ENCODE measurements at places on chromosomes 16 and 17. TPM values are rescaled to one million over a fixed set of nuclear protein-coding genes. Genes with fewer than 3 reads are reported as not detected.

FLII gene
- total RNA-seq: 129 TPM

WFIKKN1 gene
- 0.22 TPM for total RNA-seq

KRT25 gene
- 0.35 TPM for total RNA-seq

LYZL6 gene
- not detected for total RNA-seq

GRCh38 chr16:55399911-55400310 lies 75.9 kb downstream of the IRX6 start:
- H3K36me3 ChIP-seq: no peaks in the 10 kb centered on the region
- no peaks in the 10 kb centered on the region for H3K4me1 ChIP-seq
- no peak for DNase-seq
- no peaks in the 10 kb centered on the region for H3K27me3 ChIP-seq

PITPNM3 gene
- total RNA-seq: 2.1 TPM

ITGB4 gene
- total RNA-seq: 1.6 TPM

DNA sequence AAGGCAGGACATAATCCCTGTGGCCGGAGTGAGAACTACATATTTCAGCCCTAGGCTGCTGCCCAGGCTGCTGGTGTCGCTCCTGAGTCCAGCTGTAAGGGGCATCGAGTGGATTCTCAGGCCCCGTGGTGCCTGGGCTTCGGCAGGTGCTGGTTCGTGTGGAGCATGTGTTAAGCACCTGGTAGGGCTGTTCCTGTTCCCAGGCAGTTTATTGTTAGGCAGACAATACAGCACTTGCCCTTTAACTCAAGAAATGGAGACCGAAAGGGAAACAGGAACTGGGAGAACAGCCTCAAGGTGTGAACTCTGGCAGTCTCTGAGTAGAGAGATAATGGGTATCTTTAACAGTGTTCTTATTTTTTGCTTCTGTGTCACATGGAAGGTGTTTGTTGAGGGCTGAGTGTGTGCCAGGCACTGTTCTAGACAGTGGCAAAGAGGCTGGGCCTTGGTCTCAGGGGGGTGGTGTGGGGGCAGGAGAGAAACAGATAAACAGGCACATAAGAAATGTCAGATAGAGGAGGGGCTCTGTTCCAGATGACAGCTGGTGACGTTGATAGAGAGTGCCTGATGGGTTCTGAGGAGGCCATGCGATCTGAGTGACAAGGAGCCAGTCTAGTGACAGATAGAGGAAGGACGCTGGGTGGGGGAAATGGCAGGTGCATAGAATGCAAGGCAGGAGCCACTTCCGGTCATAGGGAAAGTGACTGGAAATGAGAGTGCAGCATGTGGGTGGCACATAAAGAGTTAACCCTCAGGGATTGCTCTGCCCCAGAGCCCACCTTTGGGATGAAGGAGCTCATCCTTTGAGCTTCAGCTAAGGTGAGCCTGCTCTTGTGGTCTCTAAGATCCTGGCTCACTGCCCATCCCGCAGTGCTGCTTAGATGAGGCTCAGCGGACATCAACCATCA lies 33.8 kb downstream of the EPN2 start:
- no peak overlapping the region for H3K4me3 ChIP-seq
- H3K27ac ChIP-seq: no peak overlapping the region
- DNase-seq: no peak
- peaks cover 34% of the 10 kb centered on the region for H3K4me1 ChIP-seq

DNA sequence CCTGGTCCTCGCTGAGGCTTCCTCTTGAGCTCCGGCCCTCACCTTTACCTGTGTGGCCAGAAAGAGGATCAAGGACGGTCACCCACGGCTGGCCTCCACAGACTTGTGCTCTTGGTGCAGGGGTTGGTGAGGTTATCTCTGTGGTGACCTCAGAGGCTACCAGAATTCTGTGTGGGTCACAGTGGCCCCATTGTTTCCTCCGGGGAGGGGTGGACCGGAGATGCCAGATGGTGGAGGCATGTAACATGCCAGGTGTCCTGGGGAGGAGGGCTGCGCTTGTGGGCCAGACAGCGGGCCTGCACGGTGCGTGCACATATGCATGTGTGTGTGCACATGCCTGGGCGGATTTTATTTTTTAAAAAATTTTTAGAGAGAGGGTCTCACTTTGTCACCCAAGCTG lies 6.3 kb downstream of the SGCA start:
- no peak for DNase-seq
- peak overlapping the region; percentile 98 for H3K27ac ChIP-seq
- no peak overlapping the region for H3K4me3 ChIP-seq

DNA sequence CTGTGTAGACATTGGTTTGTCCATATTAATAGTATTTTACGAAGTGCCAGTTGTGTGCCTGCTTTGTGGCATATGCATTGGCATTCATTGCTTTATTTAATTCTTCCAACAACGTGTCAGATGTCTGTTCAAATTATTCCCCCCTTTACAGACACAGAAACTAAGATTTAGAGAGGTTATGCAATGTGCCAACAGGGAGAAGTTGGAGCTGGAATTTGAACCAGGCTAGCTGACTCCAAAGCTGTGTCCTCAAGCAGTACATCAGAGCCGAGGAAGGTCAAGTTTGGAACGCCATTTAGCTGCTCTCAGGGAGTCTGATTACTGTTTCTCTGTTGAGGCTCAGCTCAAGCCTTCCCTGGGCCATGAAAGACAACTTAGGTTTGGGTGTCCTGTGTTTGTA lies 232.3 kb downstream of the WWOX start:
- H3K36me3 ChIP-seq: no peaks in the 10 kb centered on the region
- H3K27ac ChIP-seq: no peak overlapping the region
- no peaks in the 10 kb centered on the region for H3K27me3 ChIP-seq
- no peaks in the 10 kb centered on the region for H3K4me1 ChIP-seq
- no peak overlapping the region for H3K4me3 ChIP-seq

RBFOX1 gene
- total RNA-seq: 37.9 TPM

- no peaks in the 10 kb centered on the region for H3K36me3 ChIP-seq
- no peak overlapping the region for H3K4me3 ChIP-seq
- H3K27me3 ChIP-seq: no peaks in the 10 kb centered on the region
- H3K27ac ChIP-seq: no peak overlapping the region
These were observed 191.4 kb downstream of the CYLD start for GRCh38 chr16:50933262-50933661.

DNA sequence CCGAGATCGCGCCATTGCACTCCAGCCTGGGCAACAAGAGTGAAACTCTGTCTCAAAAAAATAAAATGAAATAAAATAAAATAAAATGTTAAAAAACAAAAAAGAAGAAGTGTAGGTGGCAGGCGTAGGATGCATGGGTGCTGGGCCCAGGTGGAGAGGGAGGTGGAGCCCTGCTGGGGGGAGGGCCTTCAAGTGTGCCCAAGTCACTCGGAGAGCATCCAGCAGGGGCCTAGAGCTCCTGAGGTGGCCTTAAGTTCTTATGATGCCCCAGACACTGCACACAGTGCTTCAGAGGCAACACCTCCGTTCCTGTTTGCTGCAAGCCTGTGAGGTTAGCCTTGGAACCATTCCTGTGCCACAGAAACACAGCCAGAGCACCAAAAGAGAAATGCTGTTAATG lies 23.2 kb downstream of the IL4R start:
- peaks cover 26% of the 10 kb centered on the region for H3K36me3 ChIP-seq
- H3K27ac ChIP-seq: no peak overlapping the region
- H3K27me3 ChIP-seq: no peaks in the 10 kb centered on the region
- no peak for DNase-seq
- no peak overlapping the region for H3K4me3 ChIP-seq

DNA sequence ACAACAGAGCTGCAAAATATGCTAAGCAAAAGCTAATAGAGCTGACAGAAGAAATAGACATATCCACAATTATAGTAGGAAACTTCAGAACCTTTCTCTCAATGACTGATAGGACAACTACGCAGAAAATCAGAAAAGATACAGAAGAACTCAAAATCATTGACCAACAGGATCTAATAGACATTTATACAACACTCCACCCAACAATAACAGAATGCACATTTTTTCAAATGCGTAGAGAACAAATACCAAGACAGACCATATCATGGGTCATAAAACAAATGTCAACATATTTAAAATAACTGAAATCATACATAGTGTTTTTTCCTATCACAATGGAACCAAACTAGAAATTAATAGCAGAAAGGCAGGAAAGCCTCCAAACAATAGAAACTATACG lies 237.4 kb downstream of the C16orf78 start:
- H3K36me3 ChIP-seq: no peaks in the 10 kb centered on the region
- no peak overlapping the region for H3K4me3 ChIP-seq
- no peaks in the 10 kb centered on the region for H3K27me3 ChIP-seq

GRCh38 chr16:49730772-49731171 lies 125.1 kb downstream of the ZNF423 start:
- H3K4me3 ChIP-seq: no peak overlapping the region
- peaks cover 23% of the 10 kb centered on the region for H3K4me1 ChIP-seq
- peak; percentile 51 for DNase-seq
- H3K36me3 ChIP-seq: peaks cover 22% of the 10 kb centered on the region

GRCh38 chr16:88538366-88539060 lies 31.7 kb upstream of the ZC3H18 start:
- H3K27ac ChIP-seq: no peak overlapping the region
- H3K36me3 ChIP-seq: peaks cover 5% of the 10 kb centered on the region
- H3K4me3 ChIP-seq: no peak overlapping the region
- DNase-seq: no peak

DNA sequence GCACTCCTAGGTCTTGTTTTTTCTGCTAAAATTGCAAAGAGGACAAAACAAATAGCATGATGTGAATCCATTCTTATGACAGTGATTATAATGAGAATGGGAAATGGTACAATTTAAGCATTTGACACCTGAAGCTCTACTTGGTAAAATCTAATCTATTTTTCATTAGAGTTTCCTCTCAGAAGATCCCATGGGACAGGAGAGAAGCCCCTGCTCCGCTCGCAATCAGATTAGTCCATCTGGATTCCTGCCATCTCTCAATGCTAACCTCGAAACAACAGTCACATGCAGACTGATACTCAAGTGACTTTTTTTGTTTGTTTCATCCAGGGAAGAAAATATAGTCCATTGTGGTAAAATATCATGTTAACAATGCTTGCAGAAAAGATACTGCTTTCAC lies 107.4 kb upstream of the TOM1L1 start:
- no peak overlapping the region for H3K4me3 ChIP-seq
- no peaks in the 10 kb centered on the region for H3K36me3 ChIP-seq
- no peaks in the 10 kb centered on the region for H3K4me1 ChIP-seq
- H3K27me3 ChIP-seq: no peaks in the 10 kb centered on the region
- no peak for DNase-seq

DNA sequence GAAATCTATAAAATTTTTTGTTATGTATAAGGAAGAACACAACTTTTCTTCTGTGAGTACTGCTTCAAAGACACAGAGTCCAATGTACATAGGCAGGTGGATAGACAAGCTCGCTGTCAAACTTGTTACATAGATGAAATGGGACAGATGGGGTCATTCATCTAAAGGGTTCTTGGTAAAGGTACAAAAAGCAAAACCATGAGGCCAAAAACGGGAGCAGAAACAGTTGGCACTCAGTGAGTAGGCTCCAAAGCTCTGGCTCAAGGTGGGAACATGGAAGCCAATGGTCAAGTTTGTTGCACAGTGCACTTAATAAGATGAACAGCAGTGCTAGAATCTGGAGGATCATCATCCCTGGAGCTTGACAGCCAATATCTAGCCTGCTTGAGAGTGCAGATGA lies 979.0 kb upstream of the EEF2KMT start:
- H3K36me3 ChIP-seq: no peaks in the 10 kb centered on the region
- no peaks in the 10 kb centered on the region for H3K4me1 ChIP-seq
- no peak for DNase-seq
- no peak overlapping the region for H3K4me3 ChIP-seq
- H3K27me3 ChIP-seq: no peaks in the 10 kb centered on the region
- no peak overlapping the region for H3K27ac ChIP-seq

DNA sequence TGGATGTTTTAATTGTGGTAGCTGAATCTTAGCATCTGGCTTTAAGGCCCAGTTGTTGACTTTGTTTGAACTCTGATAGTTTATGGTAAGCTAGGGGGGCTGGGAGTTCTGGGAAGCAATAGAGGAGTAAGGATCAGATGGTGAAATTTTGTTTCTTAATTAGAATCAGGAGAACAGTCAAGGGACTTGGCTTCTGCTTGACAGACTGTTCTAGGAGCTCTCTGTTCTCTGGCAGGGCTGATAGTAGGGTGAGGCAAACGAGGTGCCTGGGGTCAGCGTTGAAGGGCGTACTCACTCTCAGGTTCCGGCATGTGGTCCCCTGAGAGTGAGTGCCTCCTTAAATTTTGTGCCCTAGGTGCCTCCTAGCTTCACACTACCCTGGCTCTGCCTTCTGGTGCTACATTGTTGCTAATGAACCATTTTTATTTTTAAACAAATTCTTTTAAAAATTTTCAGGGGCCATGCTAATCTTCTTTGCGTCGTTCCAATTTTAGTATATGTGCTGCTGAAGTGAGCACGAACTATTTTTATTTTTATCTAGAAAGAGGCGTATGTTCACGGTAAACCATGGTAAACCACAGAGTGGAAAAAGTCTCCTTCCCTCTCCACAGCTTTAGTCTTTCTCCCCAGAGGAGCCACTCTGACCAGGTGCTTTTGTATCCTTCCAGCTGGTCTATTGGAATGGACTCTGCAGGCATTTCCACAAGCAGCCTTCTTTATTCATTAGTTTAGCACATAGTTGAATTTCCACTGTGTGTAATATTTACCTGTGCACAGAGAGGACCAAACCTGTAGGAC lies 19.7 kb downstream of the SLC7A6 start:
- H3K4me3 ChIP-seq: no peak overlapping the region
- H3K27ac ChIP-seq: peak overlapping the region; percentile 51
- H3K36me3 ChIP-seq: peaks cover 38% of the 10 kb centered on the region
- peaks cover 10% of the 10 kb centered on the region for H3K4me1 ChIP-seq
- H3K27me3 ChIP-seq: no peaks in the 10 kb centered on the region

GRCh38 chr16:57462209-57462977 lies at the start of gene POLR2C:
Gene POLR2C (plus strand): TSS chr16:57462679. CDS start chr16:57462725, 46 bp downstream.
- H3K27me3 ChIP-seq: no peaks in the 10 kb centered on the region
- peaks cover 12% of the 10 kb centered on the region for H3K4me1 ChIP-seq
- peak within 1 kb of the TSS; percentile 42 for H3K27ac ChIP-seq
- H3K36me3 ChIP-seq: peaks cover 79% of the 10 kb centered on the region

GRCh38 chr17:8893059-8893458 lies 25.6 kb upstream of the PIK3R6 start:
- no peak overlapping the region for H3K4me3 ChIP-seq
- H3K27me3 ChIP-seq: peaks cover 3% of the 10 kb centered on the region
- H3K36me3 ChIP-seq: no peaks in the 10 kb centered on the region

DNA sequence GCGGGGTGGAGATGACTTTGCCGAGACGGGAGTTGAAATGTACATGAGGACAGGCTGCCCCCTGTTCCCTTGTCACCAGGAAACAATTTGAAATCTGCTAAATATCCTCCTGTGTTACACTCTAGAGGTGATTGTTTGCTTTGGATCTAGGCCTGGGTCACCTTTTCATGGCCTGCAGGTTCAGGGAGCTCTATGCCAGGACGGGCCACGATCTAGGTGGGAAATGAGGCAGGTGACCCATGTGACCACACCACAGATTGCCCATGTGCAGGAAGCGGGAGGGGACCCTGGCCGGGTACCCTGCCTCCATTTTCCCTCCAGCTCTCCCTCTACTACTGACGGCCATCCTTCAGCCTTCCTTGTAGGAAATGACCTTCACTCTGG lies 43.4 kb downstream of the MEAK7 start:
- H3K36me3 ChIP-seq: peaks cover 7% of the 10 kb centered on the region
- peaks cover 20% of the 10 kb centered on the region for H3K4me1 ChIP-seq
- DNase-seq: no peak
- no peak overlapping the region for H3K27ac ChIP-seq
- no peaks in the 10 kb centered on the region for H3K27me3 ChIP-seq
- no peak overlapping the region for H3K4me3 ChIP-seq

All from muscle of leg (tissue), 16 donors.